Motor neuron (in vitro differentiated cells): ENCODE measurements at places on chromosomes 1 and 21. TPM values are rescaled to one million over a fixed set of nuclear protein-coding genes. Genes with fewer than 3 reads are reported as not detected.

MPL gene
- total RNA-seq: not detected in 2 replicates

CYP4Z1 gene
- total RNA-seq: not detected in 2 replicates

CNTN2 gene
- 22.6 and 27.5 TPM in 2 replicates for total RNA-seq

SLC5A9 gene
- total RNA-seq: 0.39 TPM in 1 of 2 replicates, not detected in the other

LCE1D gene
- not detected in 2 replicates for total RNA-seq

PGD gene
- 466 and 504 TPM in 2 replicates for total RNA-seq

GUCA2A gene
- not detected in 2 replicates for total RNA-seq

TDRD5 gene
- total RNA-seq: not detected in 2 replicates

TFAP2E gene
- total RNA-seq: 3.2 and 4.7 TPM in 2 replicates

SGIP1 gene
- total RNA-seq: 0.84 TPM in 1 of 2 replicates, not detected in the other

ST3GAL3 gene
- 30.1 TPM in 2 replicates for total RNA-seq

PGLYRP3 gene
- not detected in 2 replicates for total RNA-seq

LAMTOR2 gene
- 89.8 and 99.6 TPM in 2 replicates for total RNA-seq

PRAMEF9 gene
- total RNA-seq: not detected in 2 replicates

TRPM2 gene
- total RNA-seq: 0.27 and 0.50 TPM in 2 replicates

FGR gene
- 0.14 TPM in 1 of 2 replicates, not detected in the other for total RNA-seq

CYP4A22 gene
- 0.97 and 1.4 TPM in 2 replicates for total RNA-seq

CHRM3 gene
- total RNA-seq: 9.8 and 20.3 TPM in 2 replicates

TBX15 gene
- 96.4 and 104 TPM in 2 replicates for total RNA-seq

TFF2 gene
- not detected in 2 replicates for total RNA-seq

AUNIP gene
- total RNA-seq: 10.5 and 11.0 TPM in 2 replicates

SLC19A2 gene
- total RNA-seq: 20.8 and 24.3 TPM in 2 replicates

GNAT2 gene
- not detected in 2 replicates for total RNA-seq

KLHDC7A gene
- total RNA-seq: 0.16 and 0.25 TPM in 2 replicates

MIA3 gene
- total RNA-seq: 53.0 and 60.3 TPM in 2 replicates
